ENCODE measurements at places on chromosomes 7 and 10. TPM values are rescaled to one million over a fixed set of nuclear protein-coding genes. Genes with fewer than 3 reads are reported as not detected.

SPDYE1 gene
- total RNA-seq, result not detected

GPER1 gene
- 2.3 TPM for total RNA-seq

NODAL gene
- total RNA-seq, result not detected

TMEM243 gene
- total RNA-seq, result 33.3 TPM

EGFR gene
- total RNA-seq, result 25.1 TPM

PIK3CG gene
- not detected for total RNA-seq

KCNH2 gene
- 0.27 TPM for total RNA-seq

Data from NCI-H460 (cell line).